Upper lobe of left lung (tissue), 6 donors: ENCODE measurements at places on chromosomes 2 and 18. TPM values are rescaled to one million over a fixed set of nuclear protein-coding genes. Genes with fewer than 3 reads are reported as not detected.

- no peak overlapping the region for H3K4me3 ChIP-seq
- H3K27me3 ChIP-seq = no peaks in the 10 kb centered on the region
- no peaks in the 10 kb centered on the region for H3K4me1 ChIP-seq
- DNase-seq = peak; percentile 69
Measured at GRCh38 chr2:232377841-232378734, 463 bp upstream of the ALPP start.

Gene NGEF
- 6.3 TPM for total RNA-seq

DNA sequence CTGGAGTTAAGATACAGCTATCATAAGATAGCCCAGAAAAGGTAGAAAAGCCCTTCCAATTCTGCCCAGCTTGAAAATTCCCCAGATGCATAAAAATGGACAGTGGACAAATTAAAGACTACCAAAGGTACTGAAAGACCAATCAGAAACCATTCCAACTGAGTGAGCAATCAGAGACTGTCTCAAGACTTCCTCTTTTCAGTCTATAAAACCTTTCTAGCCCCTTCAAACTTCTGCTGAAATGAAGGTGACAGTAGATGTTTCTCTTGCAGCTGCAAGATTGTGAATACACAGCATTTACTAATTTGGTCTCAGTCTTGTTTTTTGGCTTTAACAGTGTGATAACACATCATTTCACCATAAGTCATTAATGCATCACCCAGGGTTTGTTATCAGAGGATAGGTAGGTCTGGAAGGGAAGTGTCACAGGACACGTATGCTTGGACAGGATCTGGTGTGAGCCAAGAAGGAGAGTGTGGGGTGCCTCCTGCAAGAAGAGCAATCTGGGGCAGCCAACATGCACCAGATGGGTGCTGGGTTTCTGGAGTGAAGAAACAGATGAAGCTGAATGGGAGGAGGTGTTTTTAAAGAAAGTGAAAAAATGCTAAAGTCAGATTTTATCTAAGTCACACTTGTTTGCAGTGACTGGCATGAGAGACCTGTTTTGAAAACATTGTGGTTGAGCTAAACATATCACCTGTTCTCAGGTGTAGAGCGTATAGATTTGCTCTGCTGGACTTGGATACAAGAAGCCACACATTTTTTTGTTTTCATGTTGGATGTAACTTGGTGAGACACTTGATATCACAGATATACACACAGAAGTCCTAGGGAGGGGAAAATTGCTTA is 75.3 kb upstream of the DDX18 start:
- DNase-seq = no peak
- no peak overlapping the region for H3K27ac ChIP-seq
- no peaks in the 10 kb centered on the region for H3K36me3 ChIP-seq
- H3K4me1 ChIP-seq = no peaks in the 10 kb centered on the region
- no peak overlapping the region for H3K4me3 ChIP-seq

Gene CRYBA2
- not detected for total RNA-seq

GRCh38 chr2:214104967-214105366 is 305.9 kb upstream of the VWC2L start:
- no peak overlapping the region for H3K27ac ChIP-seq
- DNase-seq = no peak
- no peak overlapping the region for H3K4me3 ChIP-seq
